ENCODE measurements at places on chromosomes 1 and 21. TPM values are rescaled to one million over a fixed set of nuclear protein-coding genes. Genes with fewer than 3 reads are reported as not detected.

Gene PLA2G2F
- polyA plus RNA-seq, result not detected

Gene IL10
- 4.4 TPM for polyA plus RNA-seq

GRCh38 chr21:46307625-46308024, 16.0 kb downstream of the C21orf58 start:
- no peaks in the 10 kb centered on the region for H3K36me3 ChIP-seq
- no peaks in the 10 kb centered on the region for H3K4me1 ChIP-seq
- H3K27me3 ChIP-seq, result no peaks in the 10 kb centered on the region
- no peak overlapping the region for H3K27ac ChIP-seq
- DNase-seq, result no peak

DNA sequence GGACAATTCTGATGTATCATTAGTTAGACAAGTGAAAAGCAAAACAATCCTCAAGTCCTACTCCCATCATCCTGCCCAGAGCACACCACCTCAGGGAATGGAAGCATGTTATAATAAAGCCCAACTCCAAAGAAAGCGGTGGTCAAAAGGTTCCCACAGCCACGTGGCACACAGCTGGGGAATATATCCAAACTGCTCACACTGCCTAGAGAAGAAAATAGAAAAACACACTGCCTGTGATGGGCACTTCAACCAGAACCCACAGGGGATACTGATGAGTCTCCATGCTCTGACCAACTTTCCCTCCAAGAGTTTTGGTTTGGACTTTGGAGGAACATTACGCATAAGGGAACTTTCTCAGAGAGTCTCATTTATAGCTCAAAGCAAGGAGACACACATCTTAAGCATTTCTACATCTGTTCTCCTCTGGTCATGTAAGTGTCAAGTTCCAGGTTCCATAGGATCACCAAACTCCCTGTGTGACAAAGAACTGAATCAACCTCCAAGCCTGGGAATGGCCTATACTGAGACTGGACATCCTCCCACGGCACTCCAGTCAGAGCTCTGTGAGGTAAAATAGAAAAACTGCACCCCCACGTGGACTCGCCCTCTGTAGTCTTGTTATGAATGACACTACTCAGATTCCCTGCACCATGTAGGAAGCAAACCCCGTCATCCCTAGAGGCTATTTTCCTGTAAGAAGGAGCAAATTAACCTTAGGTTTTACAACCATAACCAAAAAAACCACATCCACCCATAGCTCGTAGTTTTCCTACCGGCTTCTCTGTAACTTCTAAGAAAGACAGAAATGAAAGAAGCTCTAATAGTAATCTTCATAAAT, 12.2 kb downstream of the DSTYK start:
- H3K4me1 ChIP-seq, result peaks cover 17% of the 10 kb centered on the region
- no peaks in the 10 kb centered on the region for H3K27me3 ChIP-seq
- H3K36me3 ChIP-seq, result peaks cover 2% of the 10 kb centered on the region
- DNase-seq, result peak; percentile 49

DNA sequence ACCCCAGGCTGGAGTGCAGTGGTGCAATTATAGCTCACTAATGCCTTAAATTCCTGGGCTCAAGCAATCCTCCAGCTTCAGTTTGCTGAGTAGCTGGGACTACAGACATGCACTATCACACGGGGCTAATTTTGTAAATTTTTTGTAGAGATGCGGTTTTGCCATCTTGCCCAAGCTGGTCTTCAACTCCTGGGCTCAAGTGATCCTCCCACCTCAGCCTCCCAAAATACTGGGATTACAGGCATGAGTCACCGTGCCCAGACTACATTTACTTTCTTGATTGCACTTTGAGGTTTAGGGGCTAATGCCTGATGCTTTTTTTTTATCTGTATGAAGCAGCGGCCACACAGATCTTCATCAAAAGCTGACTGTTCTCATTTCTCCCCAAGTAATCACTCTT, 124.6 kb downstream of the KIF26B start:
- DNase-seq, result no peak
- H3K4me1 ChIP-seq, result no peaks in the 10 kb centered on the region
- no peaks in the 10 kb centered on the region for H3K27me3 ChIP-seq
- H3K36me3 ChIP-seq, result no peaks in the 10 kb centered on the region
- H3K4me3 ChIP-seq, result no peak overlapping the region

GRCh38 chr1:179091691-179092165, 9.9 kb downstream of the TOR3A start:
- H3K4me1 ChIP-seq, result no peaks in the 10 kb centered on the region
- H3K4me3 ChIP-seq, result no peak overlapping the region
- no peak for DNase-seq
- H3K27ac ChIP-seq, result no peak overlapping the region
- peaks cover 63% of the 10 kb centered on the region for H3K36me3 ChIP-seq

DNA sequence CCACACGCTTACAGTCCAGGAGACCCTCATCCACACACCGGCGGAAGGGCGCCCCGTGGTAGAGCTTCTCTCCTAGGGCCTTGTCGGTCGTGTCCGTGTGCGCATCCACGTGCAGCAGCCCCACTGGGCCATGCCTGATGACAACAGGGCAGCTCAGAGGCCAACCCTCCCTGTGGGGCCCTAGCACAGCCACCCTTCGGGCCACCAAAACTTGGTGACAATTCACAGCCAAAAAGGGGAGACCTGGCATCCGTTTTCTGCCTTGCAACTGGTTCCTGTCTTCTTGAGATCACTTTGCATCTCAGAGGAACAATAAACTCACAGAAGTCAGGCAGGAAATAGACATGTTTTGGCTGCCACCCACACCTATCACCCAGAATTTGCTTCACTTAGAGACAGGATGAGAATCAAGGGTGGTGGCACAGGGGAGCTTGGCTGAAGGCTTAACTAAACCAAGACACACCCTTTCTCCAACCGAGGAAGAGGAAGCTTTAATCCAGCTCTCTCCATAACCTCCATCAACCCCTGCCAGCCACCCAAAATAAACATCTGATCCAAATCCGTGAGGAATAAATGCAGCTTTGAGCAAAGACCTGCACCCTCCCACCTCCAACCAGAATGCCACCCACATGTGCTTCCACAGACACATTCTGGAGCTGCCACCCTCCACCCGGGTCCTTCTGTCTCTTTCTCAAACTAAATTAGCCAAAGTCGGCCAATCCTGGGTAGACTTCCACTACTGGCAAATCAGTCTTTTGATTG, 5.7 kb downstream of the AGMAT start:
- peak; percentile 72 for DNase-seq
- peaks cover 54% of the 10 kb centered on the region for H3K4me1 ChIP-seq
- peak overlapping the region; percentile 65 for H3K4me3 ChIP-seq
- peaks cover 5% of the 10 kb centered on the region for H3K36me3 ChIP-seq
- no peaks in the 10 kb centered on the region for H3K27me3 ChIP-seq

- no peak overlapping the region for H3K27ac ChIP-seq
- DNase-seq, result no peak
- H3K27me3 ChIP-seq, result no peaks in the 10 kb centered on the region
- no peaks in the 10 kb centered on the region for H3K4me1 ChIP-seq
These were observed 136.8 kb downstream of the GLIS1 start for GRCh38 chr1:53601867-53602775.

DNA sequence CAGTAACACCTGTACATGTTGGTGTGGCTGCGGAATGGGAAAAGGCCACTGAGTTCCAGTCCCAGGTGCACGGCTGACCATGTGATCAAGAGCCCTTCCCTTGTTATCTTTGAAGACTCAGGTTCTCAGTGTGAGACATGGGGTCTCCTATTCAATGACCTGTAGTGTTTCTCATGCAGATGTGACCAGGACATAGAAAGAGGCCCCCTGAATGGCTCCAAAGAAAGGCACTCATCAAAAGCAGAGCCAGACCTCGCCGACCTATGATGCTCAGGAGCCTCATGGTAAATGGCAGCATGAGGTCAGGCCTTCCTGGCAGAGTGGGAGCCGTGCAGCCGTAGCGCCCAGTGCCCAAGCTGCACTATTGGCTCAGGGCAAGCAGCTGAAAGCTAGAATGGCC, 42.3 kb upstream of the HAO2 start:
- H3K36me3 ChIP-seq, result no peaks in the 10 kb centered on the region
- peaks cover 8% of the 10 kb centered on the region for H3K27me3 ChIP-seq

Data from CD4-positive, CD25-positive, alpha-beta regulatory T cell (primary cell).